ENCODE measurements at places on chromosomes 5 and 9.

- peaks cover 14% of the 10 kb centered on the region for H3K4me1 ChIP-seq
- no peaks in the 10 kb centered on the region for H3K36me3 ChIP-seq
- H3K4me3 ChIP-seq, result no peak overlapping the region
- no peaks in the 10 kb centered on the region for H3K27me3 ChIP-seq
- H3K27ac ChIP-seq, result no peak overlapping the region
Observed at GRCh38 chr5:40331616-40332015, 348.1 kb upstream of the PTGER4 start.

GRCh38 chr5:87551911-87552310 is 139.2 kb upstream of the CCNH start:
- H3K4me1 ChIP-seq, result no peaks in the 10 kb centered on the region
- H3K27me3 ChIP-seq, result no peaks in the 10 kb centered on the region
- H3K36me3 ChIP-seq, result no peaks in the 10 kb centered on the region
- H3K27ac ChIP-seq, result no peak overlapping the region
- no peak overlapping the region for H3K4me3 ChIP-seq

- H3K36me3 ChIP-seq, result peaks cover 4% of the 10 kb centered on the region
- peaks cover 27% of the 10 kb centered on the region for H3K4me1 ChIP-seq
- DNase-seq, result no peak
- peaks cover 31% of the 10 kb centered on the region for H3K27me3 ChIP-seq
Observed at GRCh38 chr5:136193322-136193935, 467 bp upstream of the SMIM32 start.

GRCh38 chr5:1516615-1517601 is 6.9 kb downstream of the LPCAT1 start:
- no peak overlapping the region for H3K4me3 ChIP-seq
- peaks cover 10% of the 10 kb centered on the region for H3K4me1 ChIP-seq
- DNase-seq, result peak; percentile 77

DNA sequence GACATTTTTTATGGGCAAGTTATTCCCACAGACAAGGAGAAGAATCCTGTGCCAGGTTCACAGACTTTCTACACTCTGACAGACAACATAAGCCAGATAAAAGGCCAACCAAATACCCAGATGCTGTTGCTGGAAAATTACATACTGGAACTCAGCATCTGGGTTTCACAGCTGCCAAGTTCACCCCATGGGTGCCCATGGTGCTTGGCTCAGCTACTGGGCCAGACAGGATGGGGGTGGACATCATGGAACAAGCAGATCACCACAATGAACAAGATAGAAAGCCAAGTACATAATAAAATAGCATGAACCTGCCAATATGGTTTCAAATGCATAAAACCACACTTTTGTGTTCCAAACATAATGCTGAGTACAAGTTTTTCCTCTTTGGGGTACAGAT is 999.8 kb downstream of the NR2F1-AS1 start:
- no peaks in the 10 kb centered on the region for H3K27me3 ChIP-seq
- DNase-seq, result no peak
- no peaks in the 10 kb centered on the region for H3K36me3 ChIP-seq
- H3K27ac ChIP-seq, result no peak overlapping the region

DNA sequence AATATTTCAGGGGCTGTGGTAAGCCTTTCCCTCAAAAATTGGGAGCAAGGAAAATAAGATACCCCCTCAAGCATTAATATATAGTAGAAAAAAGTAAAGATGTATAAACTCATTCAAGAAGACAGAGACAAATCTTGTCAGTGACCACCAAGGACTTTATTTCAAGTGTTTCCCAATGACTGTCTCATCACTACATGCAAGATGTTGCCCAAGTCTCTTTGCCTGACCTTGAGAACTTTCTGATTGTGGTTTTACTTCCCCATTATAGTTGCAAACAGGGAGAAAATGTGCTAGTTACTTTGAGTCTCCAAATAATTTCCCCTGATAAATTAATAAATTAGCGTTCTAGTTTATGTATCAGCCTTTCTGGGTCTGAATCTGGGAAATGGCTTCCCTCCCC is 4.0 kb upstream of the SLC46A2 start:
- no peak overlapping the region for H3K27ac ChIP-seq
- DNase-seq, result no peak
- no peaks in the 10 kb centered on the region for H3K36me3 ChIP-seq

DNA sequence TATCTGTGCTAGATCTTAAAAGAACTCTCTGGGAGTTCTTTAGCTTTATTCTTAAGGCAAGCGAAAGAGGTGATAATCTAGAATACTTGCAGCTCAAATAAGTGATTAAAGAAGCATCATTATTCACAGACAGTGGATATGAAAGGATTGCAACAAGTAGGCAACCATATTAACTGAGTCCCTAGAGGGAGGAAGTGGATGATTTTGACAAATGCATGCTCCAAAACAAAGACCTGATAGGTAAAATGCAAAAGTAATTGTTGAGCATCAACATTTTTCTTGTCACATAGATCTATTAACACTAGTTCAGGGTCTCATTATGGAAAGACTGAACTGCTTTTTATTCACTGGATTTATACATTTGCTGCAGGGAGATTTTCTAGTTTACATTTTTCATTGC is 109.1 kb downstream of the EDIL3 start:
- H3K27me3 ChIP-seq, result no peaks in the 10 kb centered on the region
- no peaks in the 10 kb centered on the region for H3K36me3 ChIP-seq
- H3K4me1 ChIP-seq, result no peaks in the 10 kb centered on the region
- no peak overlapping the region for H3K27ac ChIP-seq

- H3K36me3 ChIP-seq, result no peaks in the 10 kb centered on the region
- H3K27ac ChIP-seq, result no peak overlapping the region
- no peaks in the 10 kb centered on the region for H3K27me3 ChIP-seq
- peaks cover 33% of the 10 kb centered on the region for H3K4me1 ChIP-seq
- no peak for DNase-seq
- no peak overlapping the region for H3K4me3 ChIP-seq
Observed at GRCh38 chr9:38003230-38003629, 65.8 kb downstream of the SHB start.

GRCh38 chr5:169801781-169802180 is 164.7 kb downstream of the DOCK2 start:
- no peak overlapping the region for H3K4me3 ChIP-seq
- H3K36me3 ChIP-seq, result no peaks in the 10 kb centered on the region
- DNase-seq, result no peak
- no peaks in the 10 kb centered on the region for H3K4me1 ChIP-seq
- H3K27ac ChIP-seq, result no peak overlapping the region
- no peaks in the 10 kb centered on the region for H3K27me3 ChIP-seq

DNA sequence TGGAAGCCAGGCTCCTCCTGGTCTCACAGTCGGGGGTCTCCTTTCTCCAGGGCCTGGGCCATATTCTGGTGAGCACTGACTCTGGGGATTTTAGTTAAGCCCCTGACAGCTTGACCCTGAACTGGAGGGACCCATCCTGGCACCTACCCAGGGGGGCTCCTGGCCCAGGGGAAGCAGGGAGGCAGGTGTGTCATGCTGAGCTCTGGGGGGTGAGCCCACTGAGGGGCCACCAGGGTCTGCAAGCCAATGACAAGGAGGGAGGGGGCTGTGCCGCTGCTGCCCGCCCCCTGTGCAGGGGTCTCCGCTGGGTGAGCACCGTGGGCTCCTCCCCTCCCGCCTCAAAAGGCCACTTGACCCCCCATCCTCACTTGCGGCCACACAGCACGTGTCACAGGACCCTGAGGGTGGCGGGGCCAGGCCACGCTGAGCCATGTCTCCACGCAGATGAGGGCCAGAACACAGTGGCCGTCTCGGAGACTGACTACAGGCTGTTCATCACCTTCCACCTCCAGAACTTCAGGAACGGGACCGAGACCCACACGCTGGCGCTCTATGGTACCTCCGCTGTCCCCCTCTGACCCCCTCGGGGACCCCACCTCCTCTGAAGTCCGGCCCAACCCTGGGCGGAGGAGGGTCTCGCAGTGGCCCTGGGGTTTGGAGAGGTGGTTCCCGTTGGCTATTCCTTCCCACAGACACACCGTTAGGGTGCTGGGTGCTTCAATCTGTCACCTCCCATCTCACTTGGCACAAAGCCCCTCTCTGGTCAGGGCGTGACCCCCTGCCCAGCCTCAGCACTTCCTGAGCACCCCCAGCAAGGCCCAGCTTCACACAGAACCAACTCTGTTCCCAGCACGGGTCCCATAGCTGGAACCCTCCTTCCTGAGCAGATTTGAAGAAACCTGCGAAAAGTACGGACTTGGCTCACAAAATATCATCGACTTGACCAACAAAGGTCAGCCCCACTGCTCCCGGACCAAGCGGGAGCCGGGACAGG is 2.0 kb downstream of the LCN9 start:
- peak; percentile 52 for DNase-seq
- H3K4me1 ChIP-seq, result no peaks in the 10 kb centered on the region
- H3K27ac ChIP-seq, result no peak overlapping the region
- no peaks in the 10 kb centered on the region for H3K36me3 ChIP-seq
- peaks cover 65% of the 10 kb centered on the region for H3K27me3 ChIP-seq
- H3K4me3 ChIP-seq, result no peak overlapping the region

DNA sequence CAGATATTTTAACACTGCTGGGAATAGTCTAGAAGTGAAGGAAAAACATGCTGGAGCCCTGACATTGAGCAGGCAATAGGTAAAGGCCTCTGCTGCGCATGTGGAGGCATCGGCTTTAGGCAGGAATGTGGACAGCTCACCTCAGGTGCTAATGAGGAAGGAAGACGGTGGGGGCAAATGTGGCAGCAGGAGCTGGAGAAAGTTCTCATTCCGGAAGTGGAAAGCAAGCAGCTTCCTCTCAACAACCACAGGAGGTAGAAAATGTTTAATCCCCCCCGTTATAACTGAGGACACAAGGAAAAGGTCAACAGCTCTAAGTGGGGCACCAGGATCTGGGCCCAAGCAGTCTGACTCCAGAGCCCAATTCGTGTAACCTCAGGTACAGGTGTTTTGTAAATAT is 7.6 kb upstream of the RPS14 start:
- no peak for DNase-seq
- no peak overlapping the region for H3K27ac ChIP-seq

GRCh38 chr9:114588651-114589526 is 1.3 kb downstream of the ATP6V1G1 start:
- no peak for DNase-seq
- H3K4me1 ChIP-seq, result peaks cover 59% of the 10 kb centered on the region
- peak overlapping the region; percentile 87 for H3K4me3 ChIP-seq
- H3K27me3 ChIP-seq, result no peaks in the 10 kb centered on the region
- peaks cover 12% of the 10 kb centered on the region for H3K36me3 ChIP-seq

DNA sequence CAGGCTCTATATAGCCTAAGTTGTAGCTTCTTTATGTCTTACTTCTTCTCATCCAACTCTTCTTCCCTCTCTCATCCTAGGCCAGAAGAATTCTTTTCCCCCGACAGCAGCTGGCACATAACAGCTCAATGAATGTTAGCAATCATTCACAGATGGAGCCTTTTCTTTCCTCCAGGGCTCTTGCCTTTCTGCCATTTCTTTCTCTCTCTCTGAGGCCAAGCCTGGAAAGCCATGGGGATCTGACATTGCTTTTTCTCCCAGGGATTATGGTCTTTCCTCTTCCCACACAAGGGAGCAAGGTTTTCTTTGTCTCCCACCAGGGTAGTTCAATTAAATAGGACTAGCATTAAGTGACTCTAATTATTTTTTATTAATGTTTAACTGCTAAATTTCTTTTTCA is 20.5 kb downstream of the SMIM15 start:
- H3K36me3 ChIP-seq, result no peaks in the 10 kb centered on the region
- H3K27me3 ChIP-seq, result no peaks in the 10 kb centered on the region
- no peak overlapping the region for H3K27ac ChIP-seq
- H3K4me3 ChIP-seq, result no peak overlapping the region
- DNase-seq, result no peak

- no peaks in the 10 kb centered on the region for H3K4me1 ChIP-seq
- no peaks in the 10 kb centered on the region for H3K36me3 ChIP-seq
- peaks cover 11% of the 10 kb centered on the region for H3K27me3 ChIP-seq
Observed at GRCh38 chr5:77658662-77659061, 20.1 kb upstream of the OTP start.

- no peaks in the 10 kb centered on the region for H3K27me3 ChIP-seq
- no peak for DNase-seq
- H3K36me3 ChIP-seq, result no peaks in the 10 kb centered on the region
- H3K27ac ChIP-seq, result no peak overlapping the region
- no peaks in the 10 kb centered on the region for H3K4me1 ChIP-seq
Observed at GRCh38 chr9:3415906-3416305, 109.9 kb downstream of the RFX3 start.

DNA sequence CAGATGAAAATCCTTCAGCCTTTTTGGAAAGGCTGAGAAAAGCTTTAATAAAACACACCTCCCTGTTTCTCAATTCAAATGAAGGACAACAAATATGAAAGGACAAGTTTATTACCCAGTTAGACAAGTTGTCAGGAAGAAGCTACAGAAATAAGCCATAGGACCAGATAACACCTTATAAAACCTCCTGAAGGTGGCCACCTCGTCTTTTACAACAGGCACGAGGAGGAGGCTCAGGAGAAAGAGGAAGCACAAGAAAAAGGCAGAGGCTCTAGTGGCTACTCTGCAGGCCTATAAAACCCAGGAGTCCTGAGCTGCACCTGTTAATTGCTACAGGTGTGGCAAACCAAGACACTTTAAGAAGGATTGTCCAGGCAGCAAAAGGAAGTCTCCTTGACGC is 352.1 kb upstream of the CDH18 start:
- no peaks in the 10 kb centered on the region for H3K27me3 ChIP-seq
- H3K4me3 ChIP-seq, result no peak overlapping the region
- no peaks in the 10 kb centered on the region for H3K4me1 ChIP-seq
- H3K27ac ChIP-seq, result no peak overlapping the region
- no peaks in the 10 kb centered on the region for H3K36me3 ChIP-seq
- no peak for DNase-seq

GRCh38 chr9:95413793-95414192 is 96.3 kb upstream of the FANCC start:
- no peaks in the 10 kb centered on the region for H3K27me3 ChIP-seq
- H3K4me3 ChIP-seq, result no peak overlapping the region
- H3K36me3 ChIP-seq, result no peaks in the 10 kb centered on the region
- no peak for DNase-seq
- peaks cover 5% of the 10 kb centered on the region for H3K4me1 ChIP-seq

- no peak for DNase-seq
- H3K4me1 ChIP-seq, result peaks cover 19% of the 10 kb centered on the region
- no peaks in the 10 kb centered on the region for H3K27me3 ChIP-seq
Observed at GRCh38 chr5:449151-449550, 6.2 kb downstream of the EXOC3 start.

- no peak for DNase-seq
- peaks cover 57% of the 10 kb centered on the region for H3K4me1 ChIP-seq
- H3K4me3 ChIP-seq, result peak overlapping the region; percentile 78
- H3K27me3 ChIP-seq, result no peaks in the 10 kb centered on the region
- H3K27ac ChIP-seq, result peak overlapping the region; percentile 86
- H3K36me3 ChIP-seq, result peaks cover 20% of the 10 kb centered on the region
Observed at GRCh38 chr5:177495243-177496060, 2.0 kb downstream of the PDLIM7 start.

- no peaks in the 10 kb centered on the region for H3K36me3 ChIP-seq
- H3K27me3 ChIP-seq, result no peaks in the 10 kb centered on the region
- no peak overlapping the region for H3K4me3 ChIP-seq
Observed at GRCh38 chr9:114430457-114430856, 42.7 kb upstream of the AKNA start.

DNA sequence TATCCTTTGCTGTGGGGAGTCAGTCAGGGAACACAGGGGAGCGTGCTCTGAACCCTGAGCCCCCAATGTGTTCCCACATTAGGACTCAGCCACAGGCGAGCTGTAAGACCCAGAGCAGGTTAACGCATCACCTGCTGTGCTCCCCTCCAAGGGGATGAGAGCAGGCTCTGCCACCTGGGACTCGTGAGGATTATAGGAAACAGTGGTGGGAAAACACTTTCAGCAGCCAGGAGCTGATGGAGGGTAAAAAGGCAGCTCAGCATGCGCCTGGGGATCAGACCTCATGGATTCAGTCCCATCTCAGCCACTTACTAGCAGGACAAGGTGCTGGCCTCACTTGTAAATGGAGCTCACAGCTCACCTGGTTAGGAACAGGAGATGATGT is 9.2 kb downstream of the JADE2 start:
- no peak overlapping the region for H3K27ac ChIP-seq
- no peak for DNase-seq
- no peaks in the 10 kb centered on the region for H3K27me3 ChIP-seq
